ENCODE measurements at places on chromosomes 16 and 17.
A peak's percentile ranks its signal among the peaks of the same experiment; 100 is the strongest.

- DNase-seq, result no peak
These were observed 19.2 kb downstream of the ACTG1 start for GRCh38 chr17:81493198-81494038.

DNA sequence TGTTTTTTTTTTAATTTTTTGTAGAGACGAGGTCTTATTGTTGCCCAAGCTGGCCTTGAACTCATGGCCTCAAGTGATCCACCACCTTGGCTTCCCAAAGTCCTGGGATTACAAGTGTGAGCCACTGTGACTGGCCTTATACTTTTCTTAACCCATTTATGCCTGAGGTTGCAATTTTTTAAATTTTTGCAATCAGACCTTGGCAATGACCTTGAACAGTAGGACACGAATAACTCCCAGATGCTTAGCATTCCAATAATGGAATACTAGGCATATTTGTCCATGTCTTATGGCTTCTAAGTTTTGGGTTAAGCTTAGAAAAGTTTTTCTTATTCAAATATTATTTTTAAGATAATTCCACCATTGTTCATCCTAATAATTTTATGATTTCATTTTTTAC, 28.3 kb upstream of the TMEM97 start:
- no peak for DNase-seq

DNA sequence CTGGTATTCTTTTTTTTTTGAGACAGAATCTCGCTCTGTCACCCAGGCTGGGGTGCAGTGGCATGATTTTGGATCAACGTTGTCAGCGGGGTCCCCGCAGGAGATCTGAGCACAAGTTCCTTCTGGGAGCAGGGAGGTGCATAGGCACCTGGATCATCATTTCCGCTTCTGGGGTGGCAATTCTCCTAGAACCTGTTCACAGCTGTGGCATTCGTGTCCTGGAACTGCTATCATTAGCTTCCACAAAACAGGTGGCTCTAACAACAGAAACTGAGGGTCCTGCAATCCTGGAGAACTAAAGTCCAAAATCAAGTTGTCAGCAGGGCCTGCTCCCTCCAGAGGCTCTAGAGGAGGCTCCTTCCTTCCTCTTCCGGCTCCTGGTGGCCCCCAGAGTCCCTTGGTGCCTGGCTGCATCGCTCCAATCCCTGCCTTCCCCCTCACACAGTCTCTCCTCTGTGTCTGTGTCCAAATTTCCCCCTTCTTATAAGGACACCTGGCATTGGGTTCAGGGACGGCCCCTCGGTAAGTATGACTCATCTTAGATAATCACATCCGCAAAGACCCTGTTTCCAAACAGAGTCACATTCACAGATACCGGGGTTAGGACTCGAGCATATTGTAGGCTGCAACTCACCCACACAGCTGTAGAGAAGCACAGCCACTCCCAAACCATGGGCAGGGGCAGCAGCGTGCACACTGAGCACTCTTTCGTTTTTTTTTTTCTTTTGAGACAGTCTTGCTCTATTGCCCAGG, 43.5 kb upstream of the KLHDC4 start:
- DNase-seq, result no peak

GRCh38 chr17:29111816-29112499, 68.2 kb downstream of the MYO18A start:
- DNase-seq, result peak; percentile 15

DNA sequence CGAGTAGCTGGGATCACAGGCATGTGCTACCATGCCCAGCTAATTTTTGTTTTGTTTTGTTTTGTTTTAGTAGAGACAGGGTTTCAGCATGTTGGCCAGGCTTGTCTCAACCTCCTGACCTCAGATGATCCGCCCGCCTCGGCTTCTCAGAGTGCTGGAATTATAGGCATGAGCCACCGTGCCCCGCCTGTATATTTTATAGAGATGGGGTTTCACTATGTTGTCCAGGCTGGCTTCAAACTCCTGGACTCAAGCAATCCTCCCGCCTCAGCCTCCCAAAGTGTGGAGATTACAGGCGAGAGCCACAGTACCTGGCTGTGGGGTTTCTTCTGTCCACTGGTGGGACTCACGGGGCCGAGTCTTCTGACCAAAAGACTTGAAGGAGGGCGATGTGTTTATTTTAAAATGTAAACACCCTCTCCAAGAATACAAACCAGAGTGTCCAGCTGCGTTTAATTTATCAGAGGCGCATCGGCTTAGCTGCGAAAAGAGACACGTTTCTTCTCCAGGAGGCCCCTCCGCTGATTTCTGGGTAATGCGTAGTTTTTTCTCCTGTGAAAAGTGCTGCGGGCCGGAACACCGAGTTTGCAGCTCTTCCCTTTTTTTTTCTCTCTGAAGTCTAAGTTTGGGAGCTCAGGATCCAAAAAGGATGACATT, 86.9 kb upstream of the CIBAR2 start:
- no peak for DNase-seq

GRCh38 chr17:80836971-80837481, 154.6 kb upstream of the CHMP6 start:
- no peak for DNase-seq

DNA sequence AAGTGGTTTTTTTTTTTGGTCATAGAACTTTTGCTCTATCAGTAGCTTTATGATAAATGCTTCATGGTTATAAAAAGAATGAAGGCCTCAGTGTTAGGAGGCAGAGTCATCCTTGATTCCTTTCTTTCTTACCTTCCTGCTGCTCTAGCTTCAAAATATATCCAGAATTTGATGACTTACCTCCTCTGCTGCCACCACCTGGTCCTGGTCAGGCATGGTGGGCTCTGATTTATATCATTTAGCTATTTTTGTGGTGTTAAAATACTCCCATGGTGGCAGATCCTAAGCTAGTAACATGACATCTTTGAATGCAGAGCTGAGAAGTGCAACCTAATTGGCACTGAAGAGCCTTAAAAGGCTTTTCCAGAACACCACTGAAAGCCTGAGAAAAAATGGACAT, 508.8 kb upstream of the CDH8 start:
- DNase-seq, result no peak

DNA sequence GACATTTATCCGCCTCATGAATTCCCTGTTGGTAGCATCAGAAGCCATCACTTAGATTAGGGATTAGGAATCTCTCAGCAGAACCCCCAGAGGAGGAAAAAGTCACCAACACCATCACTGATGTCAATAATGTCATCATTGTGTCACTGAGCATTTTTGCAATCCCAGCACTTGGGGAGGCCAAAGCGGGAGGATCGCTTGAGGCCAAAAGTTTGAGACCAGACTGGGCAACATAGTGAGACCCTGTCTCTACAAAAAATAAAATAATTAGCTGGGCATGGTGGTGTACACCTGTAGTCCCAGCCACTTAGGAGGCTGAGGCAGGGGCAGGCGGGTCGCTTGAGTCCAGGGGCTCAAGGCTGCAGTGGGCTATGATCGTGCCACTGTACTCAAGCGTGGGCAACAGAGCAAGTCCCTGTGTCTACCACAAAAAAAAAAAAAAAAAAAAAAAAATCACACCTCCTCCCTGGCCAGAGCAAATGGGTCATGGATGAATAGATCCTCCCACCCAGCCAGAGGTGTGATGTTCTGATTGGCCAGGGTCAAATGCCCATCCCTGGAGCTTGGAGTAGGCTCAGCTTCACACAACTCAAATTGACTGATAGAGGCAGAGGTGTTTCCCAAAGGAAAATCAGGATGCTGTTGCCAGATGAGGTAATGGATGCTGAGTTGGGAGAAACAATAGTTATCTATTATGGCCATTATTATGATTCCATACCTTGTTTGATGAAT, 31.6 kb downstream of the VWA3A start:
- DNase-seq, result no peak

- DNase-seq, result peak; percentile 23
These were observed 33.3 kb downstream of the PLCD3 start for GRCh38 chr17:45098869-45099616.

DNA sequence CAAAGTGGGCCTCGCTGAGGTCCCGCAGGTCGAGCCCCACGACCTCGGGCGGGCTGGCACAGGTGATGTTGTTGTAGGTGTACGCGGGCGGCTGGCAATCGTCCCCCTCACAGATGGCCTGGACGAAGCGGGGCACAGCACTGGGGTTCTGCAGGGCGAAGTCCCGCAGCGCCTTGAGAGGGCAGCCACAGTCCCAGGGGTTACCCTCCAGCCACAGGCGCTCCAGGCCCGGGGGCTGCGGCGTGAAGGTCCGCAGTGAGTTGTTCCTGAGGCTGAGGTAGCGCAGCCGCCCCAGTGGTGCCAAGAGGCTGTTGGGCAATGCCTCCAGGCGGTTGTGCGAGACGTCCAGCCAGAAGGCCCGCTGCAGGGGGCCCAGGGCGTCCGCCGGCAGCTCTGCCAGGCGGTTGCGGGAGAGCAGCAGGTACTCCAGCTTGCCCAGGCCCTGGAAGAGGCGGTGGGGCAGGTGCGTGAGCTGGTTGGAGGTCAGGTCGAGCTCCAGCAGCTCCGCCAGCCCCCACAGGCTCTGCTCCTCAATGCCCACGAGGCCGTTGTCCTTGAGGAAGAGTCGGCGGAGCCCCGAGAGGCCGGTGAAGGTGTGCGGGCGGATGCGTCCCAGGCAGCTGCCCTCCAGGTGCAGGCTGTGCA, 2.8 kb downstream of the IGFALS start:
- DNase-seq, result no peak

DNA sequence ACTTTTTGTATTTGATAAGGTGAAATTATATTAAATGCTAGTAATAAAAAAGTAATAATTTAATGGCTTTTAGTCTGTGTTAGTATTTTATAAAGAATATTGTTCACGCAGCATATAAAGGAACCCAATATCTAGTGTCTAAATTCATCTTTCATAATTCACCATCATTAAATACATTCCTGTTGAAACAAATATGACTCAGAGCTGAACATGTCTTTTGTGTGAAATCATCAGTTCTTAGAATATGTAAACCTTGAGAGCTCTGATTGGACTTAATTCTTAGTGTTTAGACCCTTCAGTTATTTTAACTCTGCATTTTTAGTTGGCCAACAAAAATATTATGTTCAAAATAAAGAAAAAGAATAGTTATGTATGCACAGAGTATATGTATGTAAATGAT, 71.8 kb downstream of the ABHD15 start:
- DNase-seq, result no peak

- no peak for DNase-seq
These were observed 981 bp upstream of the UNC13D start for GRCh38 chr17:75845058-75845711.

DNA sequence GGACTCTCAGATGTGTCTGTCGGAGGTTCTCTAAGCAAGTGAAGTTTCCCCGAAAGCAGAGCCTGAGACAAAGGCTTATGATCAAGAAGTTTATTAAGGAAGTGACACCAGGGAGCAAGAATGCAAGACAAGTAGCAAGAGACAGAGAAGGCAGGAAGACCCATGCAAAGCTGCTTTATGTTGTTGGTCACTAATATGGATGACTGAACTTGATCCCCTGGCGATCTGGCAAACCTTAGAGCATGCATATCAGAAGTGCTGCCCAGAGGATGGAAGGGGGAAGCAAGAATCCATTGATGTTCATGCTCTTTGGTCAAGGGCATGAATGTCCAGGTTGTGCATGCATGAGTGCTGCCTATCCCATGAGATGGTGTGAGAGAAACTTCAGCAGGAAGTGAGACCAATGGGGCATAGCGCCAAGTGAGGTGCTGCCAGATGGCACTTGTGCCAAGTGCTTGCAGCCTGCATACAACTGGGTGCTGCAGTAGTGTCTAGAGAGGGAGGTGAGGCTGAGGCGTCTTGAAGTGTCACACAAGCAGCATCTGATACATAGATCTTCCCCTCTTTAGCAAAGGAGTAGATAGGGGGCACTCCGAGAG, 176.5 kb downstream of the SALL1 start:
- no peak for DNase-seq

DNA sequence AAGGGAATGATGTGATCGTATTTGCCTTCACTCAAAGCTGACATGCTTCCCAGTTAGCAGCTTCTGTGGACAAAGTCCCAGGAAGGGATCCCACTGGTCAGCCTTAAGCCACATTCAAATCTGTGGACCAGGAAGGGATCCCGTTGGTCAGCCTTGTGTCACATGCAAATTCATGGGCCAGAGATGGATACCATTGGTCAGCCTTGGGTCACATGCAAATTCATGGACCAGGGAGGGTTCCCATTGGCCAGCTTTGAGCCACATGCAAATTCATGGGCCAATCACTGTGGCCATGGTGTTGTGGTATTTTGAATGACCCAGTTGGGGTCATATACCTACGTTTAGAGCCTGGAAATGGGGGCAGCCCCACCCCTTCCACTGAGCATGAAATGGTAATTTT, 201.6 kb downstream of the HS3ST4 start:
- no peak for DNase-seq

DNA sequence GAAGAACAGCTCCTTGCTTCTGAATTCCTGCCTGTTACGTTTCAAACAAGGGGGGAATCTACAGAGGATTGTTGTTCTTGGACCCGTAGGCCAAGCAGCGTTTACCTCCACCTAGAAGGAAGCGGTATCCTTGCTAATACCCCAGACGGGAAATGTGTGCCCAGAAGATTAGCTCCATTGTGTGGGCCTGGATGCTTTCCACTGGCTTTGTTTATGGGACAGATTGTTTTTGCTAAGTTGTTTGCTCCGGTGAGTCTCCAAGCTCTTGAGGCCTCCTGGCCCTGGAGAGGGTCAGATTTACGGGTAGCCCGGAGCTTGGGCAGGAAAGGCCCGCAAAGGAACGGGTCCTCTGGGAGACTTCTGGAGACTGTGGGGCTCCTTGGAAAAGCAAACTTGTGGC, 28.4 kb upstream of the MRTFB start:
- DNase-seq, result no peak

DNA sequence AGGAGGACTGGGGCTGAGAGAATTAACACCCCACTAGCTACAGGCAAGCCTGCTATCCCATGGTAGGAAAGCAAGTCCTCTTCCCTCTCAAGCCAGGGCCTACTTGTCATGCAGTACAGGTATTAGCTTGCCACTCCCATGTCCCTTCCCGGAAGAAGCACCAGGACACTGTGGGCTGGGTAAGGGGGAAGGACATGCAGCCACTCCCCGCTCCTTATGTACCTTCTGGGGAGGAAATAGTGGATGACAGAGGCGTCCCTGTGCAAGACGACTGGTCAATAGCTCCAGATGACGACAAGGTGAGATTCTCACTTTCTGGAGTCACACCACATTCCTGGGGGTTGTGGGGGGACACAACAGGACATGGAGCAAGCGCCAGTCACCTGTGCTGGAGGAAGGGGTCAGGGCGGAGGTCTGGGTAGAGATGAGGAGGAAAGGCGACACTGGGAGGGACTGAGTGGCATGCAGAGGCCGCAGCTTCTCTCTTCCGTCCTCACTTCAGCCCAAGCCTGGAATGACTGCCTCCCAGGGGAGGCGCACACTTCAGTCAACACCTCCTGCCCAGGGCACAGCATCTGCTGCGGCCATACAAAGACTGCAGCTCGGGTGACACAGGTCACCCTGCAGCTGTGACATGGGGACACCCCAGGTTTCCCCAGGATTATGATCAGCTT, 15.1 kb upstream of the FOXJ1 start:
- no peak for DNase-seq

GRCh38 chr16:51553314-51553713, 402.2 kb upstream of the SALL1 start:
- no peak for DNase-seq

DNA sequence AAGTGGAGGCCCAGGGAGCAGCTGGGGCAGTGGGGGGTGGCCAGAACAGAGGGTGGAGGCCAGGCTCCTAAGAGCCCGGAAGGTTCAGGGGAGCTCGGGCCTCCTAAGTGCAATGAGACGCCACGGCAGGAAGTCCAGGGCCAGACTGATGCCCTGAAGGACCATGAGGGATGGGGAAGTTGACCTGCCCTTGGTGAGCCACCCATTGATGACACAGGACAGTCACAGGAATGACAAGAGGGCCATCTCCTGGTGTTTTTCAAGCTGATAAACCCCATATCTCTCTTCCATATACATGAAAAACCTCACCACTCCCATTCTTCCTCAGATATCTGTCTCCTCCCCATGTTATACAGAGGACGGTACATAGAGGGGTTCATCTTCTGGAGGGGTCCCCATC, 5.8 kb upstream of the MRPL58 start:
- no peak for DNase-seq
